ENCODE measurements at places on chromosomes 11 and 22. TPM values are rescaled to one million over a fixed set of nuclear protein-coding genes. Genes with fewer than 3 reads are reported as not detected.

RFPL2 gene
- total RNA-seq = 0.53 TPM

ISX gene
- 2.6 TPM for total RNA-seq

DRD2 gene
- total RNA-seq = 5.5 TPM

MIAT gene
- total RNA-seq = 7.0 TPM

IGF2 gene
- 3,275 TPM for total RNA-seq

TEX12 gene
- total RNA-seq = 0.36 TPM

CARD10 gene
- 12.2 TPM for total RNA-seq

TRPT1 gene
- total RNA-seq = 41.1 TPM

CD6 gene
- not detected for total RNA-seq

GAB4 gene
- total RNA-seq = not detected

LRRC74B gene
- total RNA-seq = not detected

GRCh38 chr11:65786008-65786785, 666 bp upstream of the OVOL1 start:
- no peak for DNase-seq

- no peak for DNase-seq
Measured at GRCh38 chr22:42076764-42077485, 2.6 kb upstream of the SMDT1 start.

DNA sequence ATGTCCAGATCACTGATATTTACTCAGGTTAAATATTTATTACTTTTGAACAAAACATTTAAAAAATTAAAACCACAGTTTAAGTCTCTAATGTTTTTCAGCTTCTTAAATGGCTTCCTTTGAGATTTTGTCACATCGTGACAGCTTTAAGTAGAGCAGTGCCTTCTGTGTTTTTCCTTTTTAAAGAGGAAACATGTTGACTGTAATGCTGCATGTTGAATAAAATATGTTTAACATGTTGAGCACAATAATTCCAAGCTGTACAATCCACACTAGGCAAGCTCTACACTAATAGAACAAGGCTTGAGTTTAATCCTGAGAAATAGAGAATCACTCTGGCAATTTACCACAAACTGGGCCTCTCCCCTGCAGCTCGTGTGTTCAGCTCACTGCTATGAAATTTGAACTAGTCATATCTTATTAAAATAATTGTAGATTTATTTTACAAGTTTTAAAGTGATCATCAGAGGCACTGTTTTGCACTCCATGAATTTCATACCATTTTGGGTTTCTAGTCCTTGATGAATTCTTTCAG, 368.3 kb downstream of the SOX6 start:
- DNase-seq = no peak

GRCh38 chr11:14764579-14765527, 121.2 kb downstream of the PDE3B start:
- DNase-seq = no peak

GRCh38 chr22:40720538-40721256, 41.4 kb downstream of the MCHR1 start:
- no peak for DNase-seq

GRCh38 chr11:126061707-126062678, 673 bp downstream of the CDON start:
- peak; percentile 37 for DNase-seq

DNA sequence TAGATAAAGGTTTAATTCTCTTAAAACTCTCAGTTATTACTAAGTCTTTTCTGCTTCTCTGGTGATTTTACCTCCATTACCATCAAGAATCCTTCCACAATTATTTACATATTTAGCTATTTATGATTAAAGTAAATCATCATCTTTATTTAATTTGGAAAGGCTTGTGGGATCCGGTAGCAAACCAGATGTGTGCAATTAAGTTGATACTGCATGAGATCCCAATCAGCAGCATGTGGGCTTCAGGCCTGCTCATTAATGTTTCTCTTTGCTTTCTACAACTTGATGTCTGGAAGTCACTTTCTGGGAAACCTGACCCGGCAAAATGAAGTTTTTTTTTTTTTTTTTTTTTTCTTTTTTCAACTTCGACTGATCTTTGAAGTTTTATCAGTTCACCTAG, 558.4 kb upstream of the ANO5 start:
- DNase-seq = no peak

DNA sequence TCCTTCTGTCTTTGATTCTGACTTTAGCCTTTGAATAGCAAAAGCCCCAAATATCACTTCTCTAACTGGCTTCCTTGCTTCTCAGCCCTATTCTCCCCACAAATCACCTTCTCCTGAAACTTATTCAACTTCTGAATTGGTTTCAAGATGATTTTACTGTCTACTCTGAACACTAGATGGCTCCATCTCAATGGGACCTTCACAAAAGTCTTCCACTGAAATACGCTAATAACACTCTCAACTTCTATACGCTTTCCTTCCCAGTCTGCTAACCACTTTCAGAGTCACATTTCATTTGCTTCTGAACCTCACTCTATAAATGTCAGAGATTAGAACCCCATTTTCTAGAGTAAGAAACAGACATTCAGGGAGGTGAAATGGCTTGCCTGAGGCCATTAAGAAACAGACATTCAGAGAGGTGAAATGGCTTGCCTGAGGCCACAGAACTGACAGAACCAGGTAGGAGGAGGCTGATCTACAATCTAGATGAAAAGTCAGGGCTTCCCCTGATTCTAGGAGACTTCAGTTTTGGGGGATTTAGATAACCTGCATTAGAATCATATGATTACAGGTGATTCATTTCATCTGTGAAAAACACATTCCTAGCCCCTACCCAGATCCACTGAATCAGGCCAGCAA, 20.6 kb downstream of the MORC2 start:
- no peak for DNase-seq

DNA sequence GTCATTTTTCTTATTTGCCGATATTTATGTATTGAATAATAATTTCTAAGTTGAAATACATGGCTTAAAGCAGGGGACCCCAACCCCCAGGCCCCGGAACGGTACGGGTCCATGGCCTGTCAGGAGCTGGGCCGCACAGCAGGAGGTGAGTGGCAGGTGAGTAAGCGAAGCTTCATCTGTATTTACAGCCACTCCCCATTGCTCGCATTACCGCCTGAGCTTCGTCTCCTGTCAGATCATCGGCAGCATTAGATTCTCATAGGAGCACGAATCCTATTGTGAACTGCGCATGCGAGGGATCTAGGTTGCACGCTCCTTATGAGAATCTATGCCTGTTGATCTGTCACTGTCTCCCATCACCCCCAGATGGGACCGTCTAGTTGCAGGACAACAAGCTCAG, 4.5 kb downstream of the ZMAT5 start:
- DNase-seq = no peak

- no peak for DNase-seq
Measured at GRCh38 chr11:64125676-64126075, 40.2 kb downstream of the MACROD1 start.

DNA sequence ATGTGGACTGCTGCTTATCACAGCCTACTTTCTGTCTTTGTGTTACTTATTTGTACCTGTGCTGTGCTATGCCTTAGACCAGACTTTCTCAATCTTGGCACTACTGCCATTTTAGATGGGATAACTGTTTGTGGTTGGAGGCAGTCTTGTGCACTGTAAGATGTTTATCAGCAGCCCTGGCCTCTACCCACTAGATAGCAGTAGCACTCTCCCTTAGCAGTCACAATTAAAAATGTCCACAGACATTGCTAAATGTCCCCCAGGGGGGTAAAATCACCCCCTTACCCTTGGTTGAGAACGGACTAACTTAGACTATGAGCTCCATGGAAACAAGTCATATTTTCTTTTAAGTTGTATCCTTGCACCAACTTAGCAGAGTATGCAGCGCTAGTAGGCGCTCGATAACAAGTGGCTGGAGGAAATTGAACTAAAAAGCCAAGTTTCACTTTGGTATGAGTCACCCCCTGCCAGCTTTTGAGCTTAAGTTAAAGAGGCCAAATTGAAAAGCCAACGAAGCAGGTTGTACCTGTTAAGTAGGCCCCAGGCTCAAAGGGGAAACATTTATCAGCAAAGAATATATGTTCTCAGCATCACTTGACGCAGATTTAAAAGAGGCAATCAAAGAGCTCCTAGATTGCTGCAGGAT, 304.8 kb upstream of the SORL1-AS1 start:
- DNase-seq = no peak

DNA sequence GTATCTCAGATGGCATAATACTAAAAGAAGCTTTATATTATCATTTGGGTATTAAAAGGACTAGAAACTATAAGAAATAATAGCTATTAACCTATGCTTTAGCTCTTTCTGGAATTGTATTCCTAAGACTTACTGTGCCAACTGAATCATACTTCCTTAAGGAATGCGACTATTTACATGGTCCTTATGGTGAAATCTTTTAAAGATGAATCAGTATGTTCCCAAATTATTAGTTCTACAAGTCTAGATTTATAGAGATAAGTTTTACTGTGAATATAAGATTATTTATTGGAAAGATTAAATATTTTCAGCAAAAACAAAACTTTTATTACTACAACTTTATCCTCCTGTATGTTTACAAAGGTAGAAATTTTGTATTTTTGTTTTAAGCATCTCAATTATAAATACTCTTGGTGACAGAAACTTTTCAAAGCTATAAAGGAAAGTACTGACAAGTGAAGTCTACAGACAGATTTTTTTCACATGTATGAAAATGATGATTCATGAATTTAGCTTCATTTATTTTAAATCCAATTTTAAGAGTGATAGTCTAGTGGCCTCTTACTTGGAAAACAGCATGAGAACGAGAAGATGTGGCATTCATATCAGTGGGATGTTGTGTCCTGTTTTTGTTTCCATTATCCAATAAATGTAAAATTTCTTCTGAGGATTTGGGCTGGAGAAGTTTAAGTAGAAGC, 17.8 kb downstream of the KIF18A start:
- no peak for DNase-seq

DNA sequence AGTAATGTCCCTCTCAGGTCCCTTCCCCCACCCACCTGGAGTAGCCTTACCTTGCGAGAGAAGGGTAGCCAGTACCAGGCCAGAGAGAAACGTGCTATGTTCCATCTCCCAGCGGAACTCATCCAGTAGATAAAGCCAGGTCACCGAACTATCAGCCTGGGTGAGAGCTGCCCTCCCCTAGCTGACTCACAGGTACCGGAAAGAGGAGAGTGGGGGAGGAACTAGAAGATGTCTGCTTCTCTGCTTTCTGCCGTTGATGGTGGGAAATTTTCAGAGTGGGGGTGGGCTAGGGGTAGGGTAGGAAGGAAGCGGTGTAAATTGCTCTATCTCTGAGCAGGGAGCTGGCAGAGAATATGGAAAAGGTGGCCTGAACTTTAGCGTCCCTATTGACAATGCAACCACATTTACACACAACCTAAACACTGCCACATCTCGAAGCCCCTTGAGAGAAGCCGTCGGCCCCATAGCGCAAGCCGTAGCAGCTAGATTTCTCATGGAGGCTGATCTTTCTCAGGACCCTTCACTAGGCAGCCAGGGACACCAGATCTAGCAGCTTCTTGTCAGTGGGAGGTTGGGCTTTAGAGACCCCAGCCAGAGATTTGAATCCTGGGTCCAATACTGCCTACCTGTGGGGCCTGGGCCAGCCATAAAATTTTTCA, at the start of gene CD3D:
Gene CD3D, minus strand, starts transcription at position 203 of the 659 bp plus-strand sequence. Its CDS starts 98 bp downstream, at position 105.
- no peak for DNase-seq

DNA sequence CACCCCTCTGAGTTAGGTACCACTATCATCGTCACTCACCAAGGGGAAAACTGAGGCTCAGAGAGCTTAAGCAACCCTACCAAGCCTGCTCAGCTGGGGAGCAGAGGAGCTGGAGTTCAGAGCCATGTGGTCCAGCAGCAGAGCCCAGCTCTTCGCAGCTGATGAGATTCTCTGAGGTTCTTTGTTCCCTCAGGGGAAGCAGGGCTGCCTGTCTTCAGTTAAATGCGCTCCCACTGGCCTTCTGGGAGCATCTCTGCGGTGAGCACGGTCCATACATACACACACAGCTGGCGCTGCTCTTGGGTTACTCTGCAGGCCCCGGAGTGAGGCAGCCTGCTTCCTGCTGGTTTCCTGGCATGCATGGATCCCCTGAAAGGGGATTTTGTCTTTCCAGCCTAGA, 5.2 kb upstream of the PTGDR2 start:
- DNase-seq = no peak

DNA sequence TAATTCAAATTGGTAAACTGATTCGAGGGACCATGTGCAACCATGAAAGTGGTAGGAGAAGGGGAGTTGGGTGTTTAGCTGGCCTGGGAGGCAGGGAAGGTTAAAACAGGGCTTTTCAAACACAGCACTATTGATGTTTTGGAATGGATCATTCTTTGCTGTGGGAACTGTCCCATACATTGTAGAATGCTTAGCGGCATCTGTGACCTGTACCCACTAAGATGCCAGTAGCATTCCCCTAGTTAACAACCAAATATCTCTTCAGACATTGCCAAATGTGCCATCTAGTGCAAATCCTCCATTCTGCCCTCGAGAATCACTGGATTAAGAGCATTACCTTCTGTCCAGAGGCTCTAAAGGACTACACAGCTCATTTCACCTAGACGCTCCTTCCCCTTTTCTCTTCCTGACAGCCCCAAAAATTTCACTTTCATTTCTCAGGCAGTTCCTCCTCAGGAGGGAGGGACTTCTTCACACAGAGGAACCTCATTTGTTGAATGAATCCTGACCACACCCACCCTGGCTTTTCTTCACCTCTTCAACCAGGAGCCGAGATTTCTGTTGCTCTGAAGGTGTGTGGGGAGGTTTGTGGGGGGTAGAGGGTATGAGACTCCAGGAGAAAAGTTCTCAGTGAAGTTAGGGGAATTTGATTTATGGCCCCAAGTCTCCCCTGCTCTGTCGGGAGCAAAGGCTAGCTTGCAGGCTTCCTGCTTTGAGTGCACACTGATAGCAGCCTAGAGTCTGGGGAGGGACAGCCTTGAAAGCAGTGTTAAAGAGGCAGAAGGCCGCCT, at the start of gene TRIM34:
Gene TRIM34, plus strand, starts transcription at position 513 of the 791 bp plus-strand sequence. CDS start 7,331 bp downstream, outside the sequence.
- no peak for DNase-seq

DNA sequence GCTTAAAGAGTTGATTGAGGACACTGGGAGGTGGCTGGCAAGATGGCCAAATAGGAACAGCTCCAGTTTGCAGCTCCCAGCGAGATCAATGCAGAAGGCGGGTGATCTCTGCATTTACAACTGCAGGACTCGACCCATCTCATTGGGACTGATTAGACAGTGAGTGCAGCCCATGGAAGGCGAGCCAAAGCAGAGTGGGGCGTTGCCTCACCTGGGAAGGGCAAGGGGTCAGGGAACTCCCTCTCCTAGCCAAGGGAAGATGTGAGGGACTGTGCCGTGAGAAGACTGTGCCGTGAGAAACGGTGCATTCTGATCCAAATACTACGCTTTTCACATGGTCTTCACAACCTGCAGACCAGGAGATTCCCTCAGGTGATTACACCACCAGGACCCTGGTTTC, 36.4 kb downstream of the ARHGAP32 start:
- no peak for DNase-seq

GRCh38 chr11:111137846-111138245, 107.7 kb upstream of the POU2AF2 start:
- DNase-seq = no peak

- no peak for DNase-seq
Measured at GRCh38 chr11:95682552-95682951, 107.0 kb downstream of the FAM76B start.

All from mesothelial cell of epicardium (in vitro differentiated cells).